Hematopoietic multipotent progenitor cell treated with erythropoietin and hydrocortisone succinate and interleukin-3 and kit ligand, for 8 days (in vitro differentiated cells): ENCODE measurements at places on chromosomes 7 and 10.

GRCh38 chr7:129103561-129104324, 40.8 kb upstream of the TSPAN33 start:
- DNase-seq: no peak

- DNase-seq: no peak
Observed at GRCh38 chr10:30804478-30805055, 175.0 kb upstream of the LYZL2 start.

- no peak for DNase-seq
Observed at GRCh38 chr10:51654918-51655317, 44.5 kb downstream of the CSTF2T start.

GRCh38 chr7:78472519-78472918, 673.9 kb downstream of the PHTF2 start:
- DNase-seq: no peak

GRCh38 chr10:122699796-122700455, at the start of gene C10orf120:
Gene C10orf120, minus strand, starts transcription at chr10:122699846. Its CDS starts 56 bp downstream, at chr10:122699790.
- no peak for DNase-seq

- DNase-seq: no peak
Observed at GRCh38 chr7:149175150-149175549, 20.2 kb upstream of the ZNF282 start.

DNA sequence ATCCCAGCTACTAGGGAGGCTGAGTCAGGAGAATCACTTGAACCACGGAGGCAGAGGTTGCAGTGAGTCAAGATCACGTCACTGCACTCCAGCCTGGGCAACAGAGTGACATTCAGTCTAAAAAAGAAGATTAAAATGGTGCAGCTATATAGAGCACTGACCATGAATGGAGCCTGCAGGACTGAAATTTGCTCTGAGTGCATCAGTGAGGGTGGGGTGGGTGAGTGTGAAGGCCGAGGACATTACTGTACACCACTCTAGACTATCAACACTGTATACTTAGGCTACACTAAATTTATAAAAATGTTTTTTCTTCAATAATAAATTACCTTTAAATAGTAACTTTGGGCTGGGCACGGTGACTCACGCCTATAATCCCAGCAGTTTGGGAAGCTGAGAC, 294.7 kb downstream of the PTPRN2 start:
- no peak for DNase-seq

DNA sequence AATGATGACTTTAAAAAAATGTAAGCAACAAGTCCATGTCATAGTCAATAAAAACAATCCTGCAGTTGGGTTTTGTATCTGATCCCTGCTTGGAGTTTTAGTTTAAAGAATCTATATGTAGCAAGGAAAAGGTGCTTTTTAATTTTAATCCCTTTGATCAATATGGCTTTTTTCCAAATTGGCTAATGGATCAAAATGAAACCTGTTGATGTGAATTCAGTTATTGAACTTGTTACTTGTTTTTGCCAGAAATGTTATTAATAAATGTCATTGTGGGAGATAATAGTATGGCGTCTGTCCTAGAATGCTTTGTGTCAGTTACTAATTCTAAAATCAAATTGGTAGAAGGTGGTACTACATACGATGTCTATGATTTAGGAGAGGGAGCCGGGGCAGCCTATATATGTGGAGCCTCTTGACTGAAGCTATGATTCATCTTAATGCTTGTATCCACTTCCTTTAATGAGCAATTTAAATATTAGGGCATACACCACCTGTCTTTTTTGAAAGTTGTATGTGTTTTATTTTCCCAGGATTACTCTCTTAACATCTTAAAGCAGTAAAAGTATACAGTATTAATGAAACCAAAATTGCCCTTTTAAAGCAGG, 10.3 kb upstream of the PBLD start:
- no peak for DNase-seq

- DNase-seq: no peak
Observed at GRCh38 chr10:77106676-77107075, 530.9 kb downstream of the KCNMA1 start.

DNA sequence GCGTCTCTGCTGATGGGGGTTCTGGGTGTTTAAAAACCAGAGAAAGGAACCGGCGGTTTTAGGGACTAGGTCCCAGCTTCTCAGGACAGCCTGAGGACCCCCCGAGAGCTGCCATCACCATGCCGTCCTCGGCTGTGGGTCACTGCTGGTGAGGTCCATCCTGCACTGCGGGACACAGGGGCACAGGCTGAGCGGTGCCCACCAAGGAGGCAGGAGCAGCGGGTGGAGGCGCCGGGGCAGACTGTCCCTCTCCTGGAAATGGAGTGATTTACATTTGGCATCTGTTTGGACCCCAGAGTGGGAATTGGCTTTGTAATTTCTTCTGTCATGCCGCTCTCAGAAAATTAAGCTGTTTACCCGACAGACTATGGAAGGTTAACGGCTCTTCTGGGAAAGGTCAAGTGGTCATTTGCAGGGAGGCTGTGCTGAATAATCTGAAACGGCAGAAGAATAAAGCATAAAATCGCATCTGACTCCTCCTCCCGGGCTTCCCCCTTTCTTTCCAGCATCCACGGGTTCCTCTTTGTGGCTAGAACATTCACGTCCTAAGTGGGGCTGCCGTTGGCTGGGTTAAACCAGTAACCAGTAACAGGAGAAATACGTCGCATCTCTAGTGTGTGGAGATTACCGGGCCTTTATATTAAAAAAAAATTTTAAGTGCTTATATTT, 31.7 kb downstream of the LHPP start:
- no peak for DNase-seq

DNA sequence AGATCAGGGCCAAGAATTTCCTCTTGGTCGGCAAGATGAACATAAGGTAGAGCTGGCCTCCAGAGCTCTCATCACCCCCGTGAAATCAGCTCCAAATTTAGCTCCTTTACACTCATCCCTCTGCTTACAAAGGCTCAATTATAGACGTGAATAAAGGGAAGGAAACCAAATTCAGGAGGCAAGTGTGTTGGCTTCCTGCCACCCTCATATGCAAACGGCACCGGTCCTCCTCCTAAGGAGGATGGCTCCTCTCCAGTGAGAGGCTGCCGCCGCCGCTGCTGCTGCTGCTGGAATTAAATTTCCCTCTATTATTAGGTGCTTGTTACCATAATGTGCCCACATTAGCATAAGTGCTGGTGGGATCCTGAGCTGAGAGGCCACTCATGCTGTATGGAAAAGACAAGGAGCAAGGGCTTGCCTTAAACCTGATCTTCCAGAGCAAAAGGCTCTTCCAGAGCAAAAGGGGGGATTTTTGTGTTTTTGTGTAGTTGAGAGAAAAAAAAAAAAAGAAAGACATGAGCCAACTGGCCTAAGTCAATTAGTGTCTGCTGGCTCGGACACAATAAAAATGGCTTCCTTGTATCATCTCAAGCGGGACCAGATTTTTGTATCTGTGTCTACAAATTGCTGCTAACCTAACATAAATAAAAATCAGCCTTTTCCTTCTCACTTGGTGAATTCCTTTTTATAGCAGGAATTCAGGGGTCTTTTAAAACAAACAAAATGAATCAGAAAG, 68.4 kb downstream of the CDHR3 start:
- DNase-seq: no peak

DNA sequence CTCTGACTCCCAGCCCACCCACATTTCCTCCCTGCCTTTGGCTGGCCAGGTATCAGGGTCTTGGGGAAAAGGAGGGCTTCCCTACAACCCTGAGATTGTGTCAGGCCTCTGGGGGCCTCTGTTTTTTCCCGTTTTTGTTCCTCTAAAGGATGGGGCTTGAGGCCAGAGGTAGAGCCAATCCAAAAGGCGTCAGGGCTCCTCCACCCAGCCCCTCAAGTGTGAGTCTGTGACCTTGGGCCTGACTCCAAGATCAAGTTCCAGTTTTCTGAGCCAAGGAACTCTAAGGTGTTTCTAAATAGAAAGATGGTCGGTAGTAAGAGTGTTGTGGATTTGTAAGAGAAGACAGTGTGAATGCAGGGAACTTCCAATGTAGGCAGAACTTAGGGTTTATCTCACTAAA, 6.6 kb downstream of the EEPD1 start:
- DNase-seq: no peak

GRCh38 chr7:149245744-149246143, 6.3 kb downstream of the ZNF212 start:
- no peak for DNase-seq

- no peak for DNase-seq
Observed at GRCh38 chr10:11074536-11075267, 57.0 kb downstream of the CELF2 start.

- no peak for DNase-seq
Observed at GRCh38 chr10:97733256-97733655, 3.7 kb upstream of the ZFYVE27 start.

- DNase-seq: no peak
Observed at GRCh38 chr10:97075961-97076525, 109.7 kb downstream of the SLIT1 start.
